ENCODE measurements at places on chromosomes 2 and 18.
A peak's percentile ranks its signal among the peaks of the same experiment; 100 is the strongest.

GRCh38 chr2:176443946-176444345 is 174.7 kb downstream of the MTX2 start:
- no peak for DNase-seq

- DNase-seq, result no peak
Observed at GRCh38 chr2:97704989-97705388, 8.4 kb upstream of the ZAP70 start.

DNA sequence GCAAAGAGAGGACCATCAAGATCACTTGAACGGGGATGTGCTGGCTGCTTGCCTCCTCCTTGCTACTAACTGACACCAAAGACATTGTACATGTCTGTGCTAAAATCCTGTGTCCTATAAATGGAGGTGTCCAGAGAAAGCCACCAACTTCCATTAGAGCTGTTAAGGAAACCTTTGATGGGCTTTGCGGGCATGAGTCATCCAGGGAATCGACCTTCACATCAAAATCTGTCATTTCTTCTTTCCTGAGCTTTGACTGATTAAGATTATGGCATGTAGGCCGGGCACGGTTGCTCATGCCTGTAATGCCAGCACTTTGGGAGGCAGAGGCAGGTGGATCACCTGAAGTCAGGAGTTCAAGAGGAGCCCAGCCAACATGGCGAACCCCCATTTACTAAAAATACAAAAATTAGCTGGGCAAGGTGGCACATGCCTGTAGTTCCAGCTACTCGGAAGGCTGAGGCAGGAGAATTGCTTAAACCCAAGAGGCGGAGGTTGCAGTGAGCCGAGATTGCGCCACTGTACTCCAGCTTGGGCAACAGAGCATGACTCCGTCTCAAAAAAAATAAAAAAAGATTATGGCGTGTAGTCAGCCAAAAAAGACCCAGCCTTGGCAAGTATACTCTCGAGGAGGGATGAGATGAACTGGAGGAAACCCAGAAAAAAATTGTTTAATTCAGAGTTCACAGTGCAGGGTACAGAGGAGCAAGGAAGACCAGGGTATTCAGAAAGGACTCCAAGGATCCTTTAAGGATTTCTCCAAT is 115.8 kb downstream of the CABLES1 start:
- DNase-seq, result peak; percentile 59

GRCh38 chr2:230329946-230330605 is 3.1 kb downstream of the SP140L start:
- DNase-seq, result no peak

DNA sequence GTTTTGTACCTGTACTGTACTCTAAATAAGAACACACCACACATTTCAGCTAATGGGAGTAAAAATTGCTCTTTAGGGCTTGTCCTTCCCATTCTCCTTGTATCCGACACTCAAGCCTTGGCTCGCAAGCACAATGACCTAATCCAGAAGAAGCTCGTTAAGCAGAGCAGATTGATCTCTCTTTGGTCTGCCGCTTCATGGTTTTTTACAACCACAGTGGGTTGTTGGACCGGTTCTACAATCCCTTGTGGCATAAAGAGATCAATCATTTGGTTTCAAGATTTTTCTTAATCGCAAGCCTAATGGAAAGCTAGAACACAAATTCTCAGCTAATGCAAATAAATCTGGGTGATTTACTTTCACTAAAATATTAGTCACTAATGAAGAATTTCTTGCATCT is 662.1 kb downstream of the LRP1B start:
- DNase-seq, result no peak

GRCh38 chr2:191013682-191013931 is 364 bp downstream of the STAT1 start:
- peak; percentile 76 for DNase-seq

DNA sequence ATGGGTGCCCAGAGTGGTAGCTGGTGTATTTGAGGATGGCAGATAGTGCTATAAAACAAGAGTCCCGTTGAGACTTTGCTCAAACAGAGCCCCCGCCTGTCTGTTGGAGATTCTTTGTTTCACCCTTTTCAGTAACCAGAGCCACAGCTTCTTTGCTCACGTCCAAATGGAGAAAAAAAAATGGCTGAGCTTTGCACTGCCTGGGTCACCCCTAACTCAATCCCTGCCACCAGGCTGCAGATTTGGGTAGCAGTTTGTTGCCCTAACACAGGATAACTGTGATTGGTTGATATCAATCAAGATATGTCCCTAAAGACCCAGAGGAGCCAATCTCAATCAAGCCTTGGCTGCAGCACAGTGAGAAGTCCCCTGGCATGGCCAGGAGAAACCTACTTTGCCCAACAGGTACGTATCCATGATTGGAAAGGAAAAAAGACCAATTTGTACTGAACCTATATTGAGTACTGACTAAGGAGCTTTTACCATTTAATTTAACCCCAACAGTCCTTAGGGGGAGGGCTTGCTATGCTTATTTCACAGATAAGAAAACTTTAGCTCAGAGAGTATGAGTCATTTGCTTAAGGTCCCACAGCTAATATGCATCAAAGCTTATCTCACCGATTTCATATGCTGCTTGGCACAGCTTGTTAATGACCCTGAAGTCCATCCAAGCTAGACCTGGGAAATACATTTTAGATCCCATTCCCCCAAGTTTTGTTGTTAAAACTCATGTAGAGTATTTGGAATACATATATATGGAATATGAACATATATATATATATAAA is 72.0 kb upstream of the SH3BP4 start:
- peak; percentile 60 for DNase-seq

DNA sequence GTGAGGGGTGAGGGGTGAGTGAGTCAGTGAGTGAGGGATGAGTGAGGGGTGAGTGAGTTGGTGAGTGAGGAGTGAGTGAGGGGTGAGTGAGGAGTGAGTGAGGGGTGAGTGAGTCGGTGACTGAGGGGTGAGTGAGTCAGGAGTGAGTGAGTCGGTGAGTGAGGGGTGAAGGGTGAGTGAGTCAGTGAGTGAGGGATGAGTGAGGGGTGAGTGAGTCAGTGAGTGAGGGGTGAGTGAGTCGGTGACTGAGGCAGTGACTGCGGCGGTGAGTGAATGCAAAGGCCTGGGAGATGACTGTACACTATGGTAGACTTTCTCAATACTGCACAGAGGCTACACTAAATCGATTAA is 16.6 kb downstream of the THAP4 start:
- no peak for DNase-seq

All from SW480 (cell line).